ENCODE measurements at places on chromosomes 12 and 14.

GRCh38 chr14:105168496-105168978, at the start of gene JAG2:
JAG2 (minus strand) TSS chr14:105168776; CDS start chr14:105168420, 356 bp downstream.
- DNase-seq, result peak; percentile 74

DNA sequence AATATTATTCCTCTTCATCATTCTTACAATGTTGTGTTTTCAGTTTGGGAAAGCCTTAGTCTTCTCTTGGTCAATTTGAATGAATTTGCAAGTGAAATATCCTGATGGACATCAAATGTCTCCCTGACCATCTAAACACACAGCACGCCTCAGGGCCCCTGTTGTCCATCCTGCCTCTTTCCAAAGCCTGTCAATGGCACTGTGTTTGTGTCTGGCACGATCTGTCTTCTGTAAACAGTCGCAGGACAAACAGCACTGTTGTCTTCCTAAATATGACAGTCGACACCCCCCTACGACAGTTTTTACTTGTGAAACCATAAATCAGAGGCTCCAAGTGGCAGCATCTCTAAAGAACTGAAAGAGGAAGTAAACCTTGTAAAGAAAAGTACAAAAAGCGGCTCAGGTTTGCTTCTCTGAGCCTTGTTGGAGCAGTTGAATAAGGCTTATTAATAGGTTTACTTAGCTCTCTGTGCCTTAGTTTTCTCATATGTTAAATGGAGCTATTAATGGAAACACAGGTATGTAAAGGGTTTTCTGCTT, 285.8 kb downstream of the NRXN3 start:
- no peak for DNase-seq

- no peak for DNase-seq
Observed at GRCh38 chr12:41981758-41982157, 162.9 kb downstream of the GXYLT1 start.

GRCh38 chr12:120101182-120101581, 15.4 kb downstream of the RAB35 start:
- no peak for DNase-seq

- DNase-seq, result no peak
Observed at GRCh38 chr12:91441246-91441645, 258.6 kb upstream of the DCN start.

DNA sequence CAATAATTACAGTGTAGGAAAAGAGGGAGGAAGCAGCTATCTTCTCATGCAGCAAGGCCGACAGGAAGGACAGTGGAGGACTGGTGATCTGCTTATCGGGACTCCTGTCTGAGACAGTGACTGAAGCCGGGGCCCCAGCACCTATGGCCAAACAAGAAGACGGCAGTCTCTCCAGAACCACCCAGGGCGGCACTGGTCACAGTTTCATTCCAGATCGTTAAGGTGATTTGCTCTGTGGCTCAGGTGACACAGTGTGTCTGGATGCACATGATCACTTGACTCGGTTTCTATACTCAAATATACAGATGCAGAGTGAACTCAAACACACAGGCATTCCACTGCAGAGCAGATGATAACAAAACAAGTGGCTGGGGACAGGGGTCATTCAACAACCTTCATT, 52.1 kb upstream of the CORO1C start:
- no peak for DNase-seq

DNA sequence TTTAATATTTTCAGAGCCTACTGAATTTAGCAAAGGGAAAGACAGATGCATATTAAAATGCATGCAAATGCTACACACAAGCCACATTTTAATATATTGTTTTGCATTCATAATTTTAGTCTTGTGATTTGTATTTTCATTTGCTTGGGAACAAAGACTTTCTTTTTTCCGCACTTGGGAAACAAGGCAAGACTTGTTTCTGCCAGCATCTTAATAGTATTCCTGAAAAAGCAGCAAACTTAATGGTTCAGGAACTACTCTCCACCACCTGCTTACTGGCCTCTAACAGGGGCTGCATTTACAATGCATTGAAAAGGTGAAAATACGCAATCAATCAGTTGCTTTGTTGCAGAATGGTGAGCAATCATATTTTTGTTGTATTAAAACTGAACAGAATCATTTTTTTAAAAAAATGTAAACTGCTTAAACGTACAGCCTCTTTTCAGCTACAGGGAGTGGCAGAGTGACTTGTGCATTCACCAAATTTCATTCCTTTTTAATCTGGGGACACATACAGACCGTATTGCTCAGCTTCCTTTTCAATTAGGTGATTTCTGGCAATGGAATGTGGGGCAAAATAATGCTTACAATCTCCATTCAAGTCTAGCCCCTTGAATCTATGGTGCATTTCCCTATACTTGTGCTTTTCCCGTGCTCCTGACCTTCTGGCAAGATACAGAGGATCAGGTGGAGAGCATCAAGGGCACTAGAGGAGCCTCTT, 144.1 kb upstream of the BTG1 start:
- DNase-seq, result no peak

DNA sequence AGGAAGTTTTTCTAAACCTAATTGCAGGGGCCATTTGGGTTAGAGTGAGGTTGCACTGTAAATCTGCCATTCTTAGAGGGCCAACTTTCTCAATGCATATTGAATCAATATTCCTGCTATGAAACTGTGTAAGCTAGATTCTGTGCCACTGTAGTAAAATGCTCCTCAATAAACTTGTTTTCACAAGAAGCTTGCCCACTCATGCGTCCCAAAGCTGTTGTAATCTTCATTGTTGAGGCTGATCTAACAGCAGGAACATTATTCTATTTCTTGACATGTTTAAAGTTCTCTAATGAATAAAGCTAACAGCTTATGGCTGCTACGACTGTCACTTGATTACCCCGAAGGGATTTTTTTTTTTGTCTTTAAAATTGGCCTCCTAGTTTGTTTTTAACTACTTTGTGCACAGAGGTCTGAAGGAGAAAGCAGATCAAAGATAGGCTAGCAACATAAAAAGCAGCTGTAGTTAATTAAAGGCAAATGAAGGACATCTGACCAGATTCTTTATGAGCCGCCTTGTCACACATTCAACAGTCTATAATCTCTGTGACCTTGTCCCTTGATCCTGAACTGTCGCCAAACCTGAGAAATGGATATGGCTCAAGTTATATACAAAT, 243.7 kb downstream of the PAX9 start:
- DNase-seq, result no peak

GRCh38 chr12:68335462-68335861, 3.3 kb upstream of the MDM1 start:
- no peak for DNase-seq

- no peak for DNase-seq
Observed at GRCh38 chr14:74591899-74592298, 20.1 kb downstream of the LTBP2 start.

- DNase-seq, result no peak
Observed at GRCh38 chr12:89087149-89087825, 265.0 kb downstream of the DUSP6 start.

DNA sequence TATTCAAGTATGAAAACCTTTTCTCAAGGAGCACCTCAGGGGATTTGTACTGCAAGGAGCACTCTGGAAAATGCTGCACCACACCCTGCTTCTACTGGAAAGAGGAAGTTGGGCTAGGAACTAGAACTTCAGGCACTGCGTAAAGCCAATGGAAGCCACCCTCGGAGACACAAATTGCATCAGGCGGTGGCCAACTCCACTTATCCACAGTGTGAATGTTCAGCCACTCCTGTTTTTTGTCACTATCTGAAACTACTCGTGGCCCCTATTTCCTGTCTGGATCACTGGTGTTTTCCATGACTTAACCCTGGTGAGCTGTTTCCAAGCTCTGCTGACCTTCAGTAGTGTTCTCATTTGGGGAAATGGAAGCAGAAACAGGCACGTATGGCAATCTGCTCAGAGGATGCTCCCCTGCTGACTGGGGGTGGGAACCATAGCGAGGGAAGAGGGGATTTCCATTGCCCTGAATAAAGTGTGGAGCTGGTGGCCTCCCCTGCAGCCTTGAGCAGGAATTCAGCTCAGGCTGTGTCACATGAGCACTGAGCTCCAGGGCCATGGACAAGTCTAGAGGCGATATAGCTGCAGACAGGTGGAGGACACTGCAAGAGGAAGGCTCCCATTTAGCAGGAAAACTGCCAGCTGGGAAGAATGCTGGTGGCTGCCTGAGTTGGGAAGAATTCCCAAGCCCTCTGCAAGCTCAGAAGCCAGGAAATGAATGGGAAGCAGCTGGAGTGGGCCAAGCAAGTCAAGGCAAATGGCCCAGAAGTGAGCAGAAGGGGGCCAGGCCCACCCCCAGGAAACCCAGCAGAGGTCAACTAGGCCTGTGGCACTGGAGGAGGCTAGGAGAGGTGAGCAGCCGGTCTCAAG, 50.5 kb upstream of the RAP1B start:
- DNase-seq, result peak; percentile 58

- no peak for DNase-seq
Observed at GRCh38 chr14:71289536-71289935, 382.3 kb downstream of the PCNX1 start.

GRCh38 chr14:57266065-57266464, 2.6 kb downstream of the EXOC5 start:
- DNase-seq, result no peak

- no peak for DNase-seq
Observed at GRCh38 chr14:71525663-71526221, 406.5 kb upstream of the RGS6 start.

DNA sequence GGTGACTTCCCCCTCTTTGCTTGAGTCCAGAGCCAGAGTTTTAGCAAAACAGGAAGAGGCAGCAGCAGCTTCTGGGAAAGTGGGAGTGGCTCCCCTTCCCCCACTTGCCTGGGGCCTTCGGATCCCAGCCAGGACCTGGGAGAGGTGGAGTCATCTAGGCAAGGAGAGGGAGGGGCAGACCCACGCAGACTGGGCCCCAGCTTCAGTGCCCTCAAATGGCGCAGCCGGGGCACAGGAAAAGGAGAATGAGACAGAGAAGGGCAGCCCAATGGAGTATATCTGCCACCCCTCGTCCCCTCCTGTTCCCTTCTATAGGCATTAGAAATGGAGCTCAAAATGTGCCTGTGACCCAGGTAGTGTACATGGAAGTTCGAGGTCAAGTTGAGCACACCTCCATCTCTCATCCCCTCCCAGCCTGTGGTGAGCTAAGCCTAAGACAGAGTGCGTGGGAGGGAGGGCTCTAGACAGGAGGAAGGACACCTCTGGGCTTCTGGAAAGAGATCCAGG, 9.3 kb upstream of the HDAC7 start:
- peak; percentile 79 for DNase-seq

DNA sequence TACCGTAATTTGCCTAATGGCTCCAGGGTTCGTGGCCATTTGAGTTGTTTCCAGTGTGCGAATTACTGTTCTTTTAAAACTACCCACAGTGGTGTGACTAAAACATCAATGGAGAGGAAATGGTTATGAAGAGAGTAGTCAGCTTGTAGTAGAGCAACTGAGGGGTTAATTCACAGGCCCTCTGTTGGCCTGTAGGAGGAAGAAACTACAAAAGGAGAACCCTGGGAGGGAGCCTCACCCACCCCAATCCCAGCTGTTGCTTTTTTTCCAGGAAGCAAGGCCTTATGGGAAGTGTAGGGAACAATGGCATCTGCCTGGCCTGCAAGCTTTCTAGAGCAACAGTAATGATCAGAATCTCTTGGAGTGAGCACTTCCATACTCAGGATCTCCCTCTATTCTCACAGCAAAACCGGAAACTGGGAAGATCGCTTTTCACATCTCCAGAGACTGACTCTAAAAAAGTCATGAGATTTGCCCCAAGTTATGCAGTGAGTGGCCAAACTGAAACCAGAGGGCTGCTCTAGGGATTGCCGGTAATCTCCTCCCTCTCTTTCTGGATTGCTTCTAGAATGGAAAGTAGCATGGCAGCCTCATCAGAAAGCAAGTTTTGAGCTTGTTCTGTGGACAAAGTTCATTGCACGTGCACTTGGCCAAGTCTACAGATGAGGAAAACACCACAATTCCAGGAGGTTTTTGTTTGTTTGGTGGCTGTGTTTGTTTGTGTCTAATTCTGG, 125.3 kb upstream of the PWP1 start:
- DNase-seq, result no peak

- peak; percentile 31 for DNase-seq
Observed at GRCh38 chr14:24436355-24437019, 6.1 kb downstream of the SDR39U1 start.

- no peak for DNase-seq
Observed at GRCh38 chr12:14650789-14651188, 45.6 kb downstream of the GUCY2C start.

DNA sequence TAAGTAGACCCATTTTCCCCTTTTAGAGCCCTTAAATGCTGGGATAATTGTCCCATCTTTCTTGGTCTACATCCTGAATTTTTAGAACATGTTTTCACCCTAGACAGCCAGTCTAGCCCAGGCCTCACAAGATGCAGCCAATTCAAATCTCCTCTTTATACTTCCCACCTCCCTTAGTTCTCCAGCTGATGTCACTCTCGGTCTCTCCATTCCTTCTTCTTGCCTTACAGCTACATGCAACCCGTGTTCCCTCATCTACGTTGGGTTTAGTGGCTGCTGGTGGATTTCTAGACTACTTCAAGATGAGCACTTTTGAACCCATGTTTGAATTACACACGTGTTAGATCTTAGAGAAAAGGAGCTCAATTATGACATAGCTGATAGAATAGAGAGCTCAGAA, 132.0 kb downstream of the PPM1H start:
- no peak for DNase-seq

DNA sequence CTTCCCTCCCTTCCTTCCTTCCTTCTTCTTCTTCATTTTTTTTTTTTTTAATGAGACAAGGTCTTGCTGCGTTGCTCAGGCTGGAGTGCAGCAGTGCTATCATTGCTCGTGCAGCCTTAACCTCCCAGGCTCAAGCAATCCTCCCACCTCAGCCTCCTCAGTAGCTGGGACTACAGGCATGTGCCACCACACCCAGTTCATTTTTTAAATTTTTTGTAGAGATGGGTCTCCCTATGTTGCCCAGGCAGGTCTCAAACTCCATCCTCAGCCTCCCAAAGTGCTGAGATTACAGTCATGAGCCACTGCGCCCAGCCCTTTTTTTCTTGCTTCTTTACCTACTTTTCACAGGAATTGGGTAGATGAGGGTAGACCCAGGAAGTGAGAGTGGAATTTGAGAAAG, 1.6 kb downstream of the OR10AD1 start:
- no peak for DNase-seq

- DNase-seq, result no peak
Observed at GRCh38 chr12:52352951-52353350, 14.3 kb downstream of the KRT85 start.

GRCh38 chr14:90505531-90505930, 108.7 kb downstream of the CALM1 start:
- DNase-seq, result no peak

DNA sequence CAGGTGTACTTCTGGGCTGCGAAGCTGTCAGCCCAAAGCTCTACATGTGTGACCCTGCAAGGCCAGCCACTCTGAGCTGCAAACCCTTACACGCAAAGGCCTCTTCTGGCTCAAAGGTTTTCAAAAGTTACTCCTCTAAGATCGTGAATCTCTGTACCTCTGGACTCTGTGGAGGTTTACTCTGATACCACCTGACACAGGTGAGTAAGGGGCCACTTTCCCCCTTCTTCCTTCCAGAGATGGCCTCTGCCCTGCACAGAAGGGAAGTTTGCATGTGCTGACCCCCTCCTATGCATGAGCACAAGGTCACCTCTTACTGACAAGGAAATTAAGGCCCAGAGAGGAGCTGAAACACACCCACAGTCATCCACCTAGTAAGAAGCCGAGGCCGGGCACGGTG, 14.5 kb downstream of the ITPK1 start:
- DNase-seq, result no peak

- no peak for DNase-seq
Observed at GRCh38 chr14:98162856-98163805, 1108.9 kb downstream of the BCL11B start.

GRCh38 chr14:67650151-67650550, 24.3 kb downstream of the VTI1B start:
- no peak for DNase-seq

GRCh38 chr12:92334552-92334951, 188.9 kb upstream of the BTG1 start:
- DNase-seq, result no peak

- no peak for DNase-seq
Observed at GRCh38 chr12:126191949-126192348, 1126.7 kb downstream of the AACS start.
